ENCODE measurements at places on chromosomes 3 and 15.

DNA sequence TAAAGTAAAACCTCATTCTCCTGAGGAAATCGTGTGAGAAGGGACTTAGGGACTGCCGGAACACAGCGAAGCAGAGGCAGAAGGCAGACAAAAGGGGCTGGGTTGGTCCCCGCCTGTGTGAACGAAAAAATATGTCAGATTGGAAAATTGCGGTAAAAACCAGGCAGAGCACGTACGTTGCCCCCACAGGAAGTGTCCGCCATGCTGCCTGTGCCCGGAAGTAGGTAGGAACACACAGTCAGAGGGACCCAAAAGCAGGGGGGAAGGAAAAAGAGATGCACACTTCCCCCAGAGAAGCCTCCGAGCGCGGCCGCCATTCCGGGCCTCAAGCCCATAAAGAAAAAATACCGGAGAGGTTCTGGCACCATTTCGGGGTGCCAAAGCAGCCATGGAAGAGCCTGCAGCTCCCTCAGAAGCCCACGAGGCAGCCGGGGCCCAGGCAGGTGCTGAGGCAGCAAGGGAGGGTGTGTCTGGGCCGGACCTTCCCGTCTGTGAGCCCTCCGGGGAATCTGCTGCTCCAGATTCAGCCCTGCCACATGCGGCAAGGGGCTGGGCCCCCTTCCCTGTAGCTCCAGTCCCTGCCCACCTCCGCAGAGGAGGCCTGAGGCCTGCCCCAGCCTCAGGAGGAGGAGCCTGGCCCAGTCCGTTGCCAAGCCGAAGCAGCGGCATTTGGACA, at the start of gene MKRN3:
MKRN3 (plus strand) TSS at position 280 of the 676 bp plus-strand sequence; CDS start at position 389, 109 bp downstream.
- peak; percentile 57 for DNase-seq

DNA sequence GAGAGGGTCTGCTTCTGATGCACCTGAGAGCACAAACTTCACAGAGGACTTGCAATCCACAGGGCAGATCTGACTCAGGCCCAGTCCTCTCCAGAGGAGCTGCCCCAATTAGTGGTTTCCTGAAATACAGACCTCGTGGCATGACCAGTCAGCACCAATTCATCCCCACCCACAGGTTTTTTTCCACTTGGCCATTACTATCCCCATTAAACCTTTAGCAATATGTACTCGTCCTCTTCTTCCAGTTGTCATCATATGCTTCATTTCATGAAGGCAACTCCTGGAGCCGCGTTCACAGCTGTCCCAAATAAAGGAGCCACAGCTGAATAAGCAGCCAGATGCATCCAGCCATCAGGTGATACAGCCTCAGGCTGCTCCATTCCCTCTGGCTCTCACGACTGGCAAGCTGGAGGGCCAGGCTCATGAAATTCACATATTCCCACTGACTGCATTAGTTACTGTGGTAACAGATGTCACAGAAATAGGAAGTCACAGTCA, 163.1 kb downstream of the FMN1 start:
- no peak for DNase-seq

GRCh38 chr3:95453242-95453641, 1361.2 kb upstream of the EPHA6 start:
- DNase-seq = no peak

GRCh38 chr3:147119989-147120388, 286.4 kb downstream of the ZIC4 start:
- no peak for DNase-seq

- no peak for DNase-seq
Measured at GRCh38 chr15:30872341-30872748, 31.4 kb upstream of the FAN1 start.

DNA sequence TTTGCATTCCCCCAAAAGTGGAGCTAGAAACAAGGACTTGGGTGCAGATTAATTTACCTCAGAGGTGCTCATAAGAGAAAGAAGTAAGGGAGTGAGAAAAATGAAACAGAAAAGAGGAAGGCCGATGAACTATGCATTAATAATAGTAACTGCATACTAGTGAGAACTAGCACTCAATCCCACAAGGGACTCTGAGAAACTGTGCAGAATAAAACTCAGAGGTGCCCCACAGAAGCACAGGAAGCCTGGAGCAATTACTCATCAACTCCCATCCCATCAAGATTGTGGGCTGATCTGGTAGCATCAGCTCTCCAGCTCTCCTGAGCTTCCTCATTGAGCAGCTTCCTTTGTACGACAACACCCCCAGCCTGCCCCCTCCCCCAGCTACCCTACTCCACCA, 50.8 kb downstream of the CLDN18 start:
- no peak for DNase-seq

DNA sequence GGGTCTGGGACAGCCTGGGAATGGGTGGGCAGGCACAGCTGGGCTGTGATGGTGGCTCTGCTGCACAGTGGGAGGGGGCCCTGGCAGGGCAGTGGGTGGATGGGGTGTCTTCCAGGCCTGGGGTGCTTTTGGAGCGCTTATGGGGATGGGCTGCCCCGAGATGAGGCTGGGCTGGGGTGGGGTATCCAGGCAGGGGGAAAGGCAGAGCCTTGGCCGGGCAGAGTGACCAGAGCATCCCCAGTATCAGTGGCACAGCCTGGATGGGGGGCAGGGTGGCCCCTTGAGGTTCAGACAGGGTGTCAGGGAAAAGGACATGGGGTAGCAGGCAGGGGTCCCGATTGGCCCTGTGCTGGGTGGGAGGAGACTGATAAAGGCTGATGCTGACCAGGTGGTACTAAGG, 26.6 kb downstream of the HDAC11 start:
- no peak for DNase-seq

DNA sequence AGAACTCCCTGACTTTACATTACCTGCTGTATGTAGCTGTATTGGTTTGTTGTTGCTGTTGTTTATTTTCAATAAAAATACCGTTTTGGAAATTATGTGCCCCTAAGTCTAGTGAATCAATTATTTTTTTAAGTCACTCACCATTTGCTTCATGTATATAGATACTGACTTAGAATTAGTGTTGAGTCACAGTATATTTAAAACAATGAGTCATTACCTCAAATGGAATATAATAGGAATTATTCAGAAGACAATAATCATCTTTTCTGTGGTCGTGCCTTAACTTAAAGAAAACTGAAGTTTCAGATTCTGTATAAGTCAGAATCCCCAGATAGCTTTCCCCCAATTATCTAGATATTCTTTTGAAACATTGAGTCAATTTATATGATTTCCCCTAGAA, 21.0 kb upstream of the ALDH1A2 start:
- DNase-seq = no peak

DNA sequence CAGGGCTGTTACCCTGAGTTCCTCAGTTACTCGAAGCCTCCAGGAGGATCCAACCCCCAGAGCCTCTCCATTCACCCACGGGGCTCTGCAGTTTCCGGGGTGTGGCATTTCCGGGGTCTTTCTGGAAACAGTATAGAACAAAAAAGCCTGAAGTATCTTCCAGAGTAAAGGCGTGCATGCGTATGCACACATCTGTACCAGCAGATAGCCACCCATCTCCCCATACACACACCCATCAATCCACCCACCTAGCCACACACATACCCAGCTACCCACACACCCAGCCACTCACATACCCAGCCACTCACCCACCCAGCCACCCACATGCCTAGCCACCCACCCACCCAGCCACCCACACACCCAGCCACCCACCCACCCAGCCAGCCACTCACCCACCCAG, 2.9 kb upstream of the DNAJB8 start:
- DNase-seq = no peak

DNA sequence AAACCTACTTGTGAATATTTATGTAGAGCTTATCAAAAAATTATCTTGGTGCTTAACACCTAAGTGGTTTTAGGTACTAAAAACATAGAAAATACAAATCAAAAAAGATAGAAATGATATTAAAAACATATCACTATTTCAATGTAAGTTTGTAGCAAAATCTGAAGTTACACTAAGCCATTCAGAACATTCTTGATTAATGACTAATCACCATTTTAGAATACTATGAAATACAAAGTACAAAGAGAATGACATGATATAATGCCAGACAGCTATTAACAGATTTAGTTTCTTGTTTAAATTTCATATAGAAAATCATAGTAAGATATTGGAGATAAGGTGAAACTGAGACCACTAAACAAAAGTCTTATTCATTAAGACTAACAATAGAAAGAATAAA, 169.7 kb upstream of the AGTR1 start:
- DNase-seq = no peak

DNA sequence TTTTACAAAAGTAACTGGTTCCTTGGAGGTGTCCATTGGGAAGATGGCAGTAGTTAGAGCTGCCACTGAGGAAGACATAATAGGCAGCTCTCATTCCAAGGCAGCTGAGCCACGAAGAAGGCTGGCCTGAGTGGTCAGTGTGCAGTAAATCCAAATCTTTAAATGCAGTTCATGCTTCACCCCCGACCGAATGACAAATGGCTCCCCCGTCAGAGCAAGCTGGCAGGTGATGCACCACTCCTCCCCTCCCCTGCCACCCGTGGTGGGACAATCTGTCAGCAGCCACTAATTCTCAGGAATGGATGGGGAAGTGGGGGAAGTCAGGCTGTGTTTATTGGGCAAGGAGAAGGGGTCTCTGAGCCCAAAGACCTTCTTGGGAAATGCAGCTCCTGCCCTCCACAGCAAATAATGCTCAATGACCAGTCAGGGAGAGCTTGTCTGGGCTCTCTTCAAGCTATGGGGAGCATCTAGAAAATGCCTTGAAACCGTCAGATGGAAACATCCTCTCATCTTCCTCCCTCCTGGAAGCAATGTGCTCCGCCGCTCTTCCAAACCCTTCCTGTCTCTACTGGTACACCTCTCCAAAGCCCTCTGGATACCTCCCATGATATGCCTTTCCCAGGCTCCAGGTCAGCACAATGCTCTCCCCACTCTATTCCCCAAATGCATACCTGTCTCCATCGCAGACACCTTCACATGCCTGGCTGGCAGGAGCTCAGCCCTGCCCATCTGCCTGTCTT, 65.4 kb downstream of the LIPC start:
- DNase-seq = no peak

DNA sequence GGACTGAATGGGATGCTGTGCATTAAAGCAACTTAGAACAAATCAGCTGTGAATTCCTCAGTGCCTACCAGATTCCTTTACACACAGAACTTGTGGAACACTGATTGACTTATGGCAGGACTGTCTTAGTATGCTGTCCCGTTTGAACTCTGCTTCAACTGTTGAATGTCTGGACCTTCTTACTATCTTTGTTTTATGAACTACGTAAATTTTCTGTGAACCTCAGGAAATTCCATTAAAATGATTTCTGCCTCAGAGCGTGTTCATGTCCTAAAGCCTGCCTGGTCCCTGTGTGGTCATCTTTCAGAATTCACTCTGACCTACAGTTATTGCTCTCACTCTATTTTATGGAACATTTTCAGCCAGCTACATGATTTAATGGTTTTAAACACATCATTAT, 29.4 kb upstream of the FBN1 start:
- DNase-seq = no peak

GRCh38 chr15:88835119-88835518, 31.9 kb downstream of the ACAN start:
- DNase-seq = no peak

GRCh38 chr15:101066501-101067408, 147.6 kb downstream of the LRRK1 start:
- DNase-seq = no peak

- DNase-seq = no peak
Measured at GRCh38 chr3:23567917-23568316, 237.8 kb upstream of the UBE2E1 start.

DNA sequence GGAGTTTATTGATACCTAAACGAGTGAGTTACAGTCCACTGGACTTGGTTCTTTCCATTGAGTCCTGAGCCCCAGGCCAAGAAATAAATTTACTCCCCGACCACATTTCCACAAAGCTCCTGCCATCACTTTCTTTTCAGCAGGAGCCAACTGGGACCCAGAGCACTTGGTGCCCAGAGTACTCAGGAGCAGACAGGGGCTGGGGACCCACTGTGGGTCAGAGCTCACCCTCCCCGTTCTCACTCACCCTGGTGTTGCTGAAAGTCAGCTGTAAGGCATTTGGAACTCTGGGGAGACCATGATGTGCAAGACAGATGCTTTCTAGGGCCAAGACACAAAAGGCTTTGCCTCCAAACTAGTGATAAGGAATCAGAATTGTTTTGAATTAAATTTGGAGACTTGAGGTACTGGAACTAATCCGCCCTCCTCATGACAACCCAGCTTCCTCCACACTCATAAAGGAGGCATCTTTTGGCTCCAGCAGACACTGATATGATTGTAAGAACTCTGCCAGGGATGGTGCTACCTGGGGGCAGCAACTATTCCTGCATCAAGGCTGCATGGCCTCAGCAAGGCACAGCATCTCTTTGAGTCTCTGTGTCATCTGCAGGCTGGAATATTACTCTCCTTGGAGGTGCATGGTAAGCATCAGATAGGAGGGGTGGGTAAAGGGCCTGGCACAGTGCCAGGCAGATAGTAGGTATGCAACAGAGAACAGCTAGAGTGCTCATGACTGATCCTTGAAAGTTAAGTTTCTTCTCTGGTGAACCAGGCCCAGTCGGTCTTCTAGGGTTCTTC, 7.3 kb upstream of the CAMK1 start:
- DNase-seq = no peak

DNA sequence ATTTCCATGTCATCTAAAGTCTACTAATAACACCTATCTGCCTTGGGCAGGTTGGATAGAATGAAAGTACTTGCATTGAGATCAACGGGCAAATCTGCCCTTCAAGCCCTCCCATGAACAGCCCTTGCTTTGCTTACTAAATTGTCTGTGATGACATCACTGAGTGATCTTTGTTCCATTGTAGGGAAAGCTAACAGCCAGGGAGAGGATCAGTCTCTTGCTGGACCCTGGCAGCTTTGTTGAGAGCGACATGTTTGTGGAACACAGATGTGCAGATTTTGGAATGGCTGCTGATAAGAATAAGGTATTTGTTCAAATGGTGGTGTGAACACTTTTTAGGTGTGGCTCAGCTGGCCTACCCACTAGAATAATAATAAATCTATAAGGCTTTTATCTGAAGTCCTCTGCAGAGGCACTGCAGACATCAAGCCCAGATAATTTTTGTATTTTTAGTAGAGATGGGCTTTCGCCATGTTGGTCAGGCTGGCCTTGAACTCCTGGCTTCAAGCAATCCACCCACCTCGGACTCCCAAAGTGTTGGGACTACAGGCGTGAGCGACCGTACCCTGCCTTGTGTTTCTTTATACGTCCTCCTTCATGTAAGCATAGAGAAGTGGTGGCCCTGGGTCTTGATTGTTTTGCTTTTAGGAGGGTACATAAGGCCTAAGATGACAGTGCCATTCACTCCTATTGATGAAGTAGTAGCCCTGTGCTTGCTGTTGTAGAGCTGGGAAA, 5.7 kb downstream of the PCCB start:
- DNase-seq = no peak

DNA sequence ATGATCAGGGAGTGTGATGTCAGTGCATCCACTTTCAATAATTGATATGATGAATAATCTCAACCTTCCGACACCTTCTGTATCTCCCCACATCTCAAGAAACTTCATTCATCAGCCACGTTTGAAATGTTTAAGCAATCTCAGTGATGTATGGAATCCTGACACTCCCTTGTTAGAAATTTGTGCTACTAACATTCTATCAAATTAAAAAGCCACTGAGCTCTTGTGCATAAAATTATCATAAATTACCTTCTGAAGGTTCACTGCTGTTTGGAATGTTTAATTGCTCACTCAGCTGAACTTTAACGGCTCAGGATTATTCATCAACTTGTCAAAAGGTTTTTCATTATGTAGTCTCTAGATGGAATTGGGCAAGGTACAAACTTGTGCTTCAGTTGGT, 108.4 kb upstream of the DPH6 start:
- no peak for DNase-seq

GRCh38 chr15:73821181-73821580, 52.2 kb upstream of the TBC1D21 start:
- DNase-seq = no peak

GRCh38 chr3:69433969-69434325, 48.1 kb upstream of the FRMD4B start:
- DNase-seq = no peak
